ENCODE measurements at places on chromosomes 6 and 20.

- DNase-seq = no peak
Observed at GRCh38 chr20:10777710-10778109, 103.9 kb upstream of the JAG1 start.

- DNase-seq = no peak
Observed at GRCh38 chr6:1679031-1679687, 69.4 kb downstream of the FOXC1 start.

- no peak for DNase-seq
Observed at GRCh38 chr6:46555129-46555528, 63.9 kb upstream of the RCAN2 start.

DNA sequence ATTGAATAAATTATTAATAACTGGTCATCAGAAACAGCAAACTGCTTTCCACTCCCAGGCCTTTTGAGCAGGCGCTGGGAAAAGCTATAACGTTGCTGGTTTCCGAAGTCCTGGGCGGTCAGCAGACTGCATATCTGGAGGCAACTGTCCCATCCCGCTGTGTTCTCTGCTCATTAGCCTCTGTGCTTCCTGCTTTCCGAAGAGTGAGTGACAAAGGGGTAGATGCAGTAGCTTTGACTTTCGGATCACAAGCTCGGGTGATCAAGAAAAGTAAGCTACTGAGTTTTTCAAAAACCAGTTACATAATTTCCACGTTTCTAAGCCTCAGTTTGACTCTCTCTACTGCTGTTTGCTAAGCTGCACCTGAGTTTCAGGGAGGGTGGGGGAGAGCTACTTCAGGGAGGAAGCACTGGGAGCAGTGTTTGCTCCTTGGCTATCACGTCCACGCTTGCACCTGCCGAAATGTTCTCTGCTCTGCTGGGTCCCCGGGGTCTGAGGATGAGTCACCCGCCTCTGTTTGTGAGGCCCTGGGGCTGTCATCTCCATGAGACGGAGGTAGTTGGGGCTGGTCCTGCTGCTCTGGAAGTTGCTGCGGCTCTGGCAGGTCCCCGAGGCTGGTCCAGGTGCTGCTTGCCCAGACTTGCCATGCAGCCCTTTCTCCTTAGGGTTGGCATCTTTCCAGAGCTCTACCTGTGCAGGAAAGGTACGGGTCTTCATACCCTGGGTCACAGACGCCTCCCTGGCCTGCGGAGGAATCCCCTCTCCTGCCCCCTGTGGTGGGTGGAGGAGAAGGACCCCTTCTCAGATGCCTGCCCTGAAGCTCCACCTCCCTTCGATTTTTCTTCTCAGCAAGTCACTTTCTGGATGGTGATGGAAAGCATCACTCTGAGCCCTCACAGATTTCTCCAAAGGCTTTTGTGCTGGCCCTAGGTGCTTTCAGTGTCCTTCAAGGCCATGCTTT, 220.0 kb downstream of the QKI start:
- no peak for DNase-seq

DNA sequence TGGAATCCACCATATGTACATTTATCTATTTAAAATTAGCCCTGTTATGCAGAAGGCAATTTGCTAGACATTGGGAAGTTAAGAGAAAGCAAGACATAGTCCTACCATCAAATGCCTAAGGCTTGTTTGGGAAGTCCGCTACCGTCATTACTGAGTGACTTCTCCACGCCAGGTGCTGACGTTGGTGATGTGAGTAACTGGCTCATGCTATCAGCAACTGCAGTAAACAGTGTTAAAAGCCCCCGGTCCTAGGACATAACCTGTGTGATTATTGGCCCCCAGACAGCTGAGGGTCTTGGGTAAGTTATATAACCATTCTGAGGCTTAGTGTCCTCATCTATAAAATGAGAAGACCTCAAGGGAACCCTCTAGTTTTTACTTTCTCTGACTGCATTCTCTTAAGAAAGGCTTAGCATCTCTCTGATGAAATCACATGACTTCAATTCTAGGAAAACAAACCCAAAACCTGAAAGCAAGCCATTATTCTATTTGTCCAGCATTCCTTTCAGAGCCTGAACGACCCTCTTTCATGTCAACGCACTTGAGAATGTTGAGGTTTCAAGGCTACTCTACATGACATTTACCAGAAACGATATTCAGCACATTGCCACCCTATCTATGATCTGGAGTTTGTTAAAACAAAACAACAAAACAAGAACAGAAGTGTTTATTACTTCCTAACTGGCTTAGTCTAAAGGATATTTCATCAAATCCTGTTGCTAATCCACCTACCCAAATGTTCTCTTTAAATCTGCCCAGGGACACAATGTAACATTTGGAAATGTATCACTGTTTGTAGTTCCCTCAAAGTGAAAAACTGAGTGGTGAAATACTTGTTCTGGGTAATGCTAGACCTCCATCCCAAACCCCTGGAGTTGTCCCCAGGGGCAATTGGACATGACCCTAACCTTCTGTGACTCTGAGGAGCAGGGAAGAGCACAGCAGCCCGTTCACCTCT, 133.8 kb downstream of the BTBD3 start:
- no peak for DNase-seq

GRCh38 chr20:6942266-6942665, 174.8 kb downstream of the BMP2 start:
- DNase-seq = no peak

DNA sequence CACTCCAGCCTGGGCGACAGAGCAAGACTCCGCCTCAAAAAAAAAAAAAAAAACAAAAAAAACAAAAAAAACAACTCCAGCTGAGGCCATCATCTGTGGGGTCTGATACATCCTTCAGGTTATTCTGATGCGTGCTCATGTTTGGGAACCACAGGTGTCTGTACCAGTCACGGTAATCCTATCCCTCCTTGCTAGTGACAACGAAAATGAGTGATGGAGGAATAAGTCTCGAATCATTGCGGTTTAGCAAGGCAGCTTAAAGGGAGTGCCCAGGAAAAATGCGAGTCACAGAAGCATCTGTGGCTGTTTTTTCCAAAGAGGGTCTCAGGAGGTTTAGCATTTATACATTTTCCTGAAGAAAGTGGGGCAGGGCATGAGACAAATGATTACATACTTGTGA, 48.8 kb downstream of the MCUR1 start:
- DNase-seq = no peak

DNA sequence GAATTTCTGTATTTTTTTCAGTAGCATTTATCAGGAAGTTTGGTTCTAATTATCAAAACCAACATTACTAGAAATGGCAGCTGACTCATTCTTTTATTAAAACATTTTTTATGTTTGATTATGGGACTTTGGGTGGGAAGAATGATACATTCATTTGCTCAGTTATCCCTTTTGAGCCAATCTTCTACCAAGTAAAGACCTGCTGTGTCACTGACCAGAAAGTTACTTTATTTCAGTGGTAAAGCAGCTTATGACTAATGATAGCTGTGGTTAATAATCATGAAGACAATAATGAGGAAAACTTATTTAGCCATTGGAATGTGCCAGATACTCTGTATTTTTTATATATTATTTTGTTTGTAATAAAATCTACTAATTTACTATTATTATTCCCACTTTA, 142.3 kb downstream of the FARS2 start:
- no peak for DNase-seq

- DNase-seq = no peak
Observed at GRCh38 chr6:13872681-13873080, 52.1 kb upstream of the RNF182 start.

DNA sequence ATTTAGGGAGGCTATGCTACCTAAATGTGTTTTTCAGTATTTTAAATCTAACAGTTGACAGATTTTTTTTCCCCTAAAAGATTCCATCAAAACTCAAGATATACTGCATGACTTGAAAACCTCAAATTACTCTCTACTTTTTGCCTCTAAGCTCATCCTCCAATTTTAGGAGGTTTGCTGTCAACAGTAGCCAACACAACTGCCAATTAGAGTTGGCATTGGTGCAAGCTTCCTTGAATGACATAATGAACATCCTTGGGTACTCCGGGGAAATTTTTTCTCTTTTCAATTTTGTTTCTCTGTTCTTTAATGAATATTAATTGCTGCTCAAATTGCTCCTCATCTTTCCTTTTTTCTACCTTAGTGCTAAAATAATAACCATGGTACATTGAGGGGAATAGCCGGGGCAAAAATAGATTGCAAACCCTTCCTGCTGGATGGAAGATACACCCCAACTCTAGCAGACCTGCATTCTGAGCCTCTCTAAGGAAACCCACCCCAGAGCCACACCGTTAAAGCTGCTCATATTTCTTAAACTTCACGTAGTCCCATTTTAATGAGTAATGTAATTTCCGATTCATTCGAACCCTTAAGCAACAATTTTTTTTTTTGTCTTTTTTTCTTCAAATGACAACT, 34.3 kb downstream of the SLC22A23 start:
- DNase-seq = no peak

DNA sequence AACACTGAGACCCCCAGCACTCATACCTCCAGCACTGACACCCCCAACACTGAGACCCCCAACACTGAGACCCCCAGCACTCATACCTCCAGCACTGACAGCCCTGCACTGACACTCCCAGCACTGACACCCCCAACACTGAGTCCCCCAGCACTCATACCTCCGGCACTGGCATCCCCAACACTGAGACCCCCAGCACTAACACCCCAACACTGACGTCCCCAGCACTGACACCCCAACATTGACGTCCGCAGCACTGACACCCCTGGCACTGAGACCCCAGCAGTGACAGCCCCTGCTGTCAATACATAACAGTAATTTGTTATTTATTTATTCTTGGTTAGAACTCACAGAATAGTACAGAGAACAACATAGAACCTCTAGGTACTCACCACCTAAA, 58.0 kb downstream of the ERMARD start:
- no peak for DNase-seq

- no peak for DNase-seq
Observed at GRCh38 chr6:16674801-16675392, 86.4 kb downstream of the ATXN1 start.

GRCh38 chr6:116812051-116812650, 16.7 kb downstream of the GPRC6A start:
- no peak for DNase-seq

- peak; percentile 57 for DNase-seq
Observed at GRCh38 chr20:62808211-62808865, 3.7 kb downstream of the OGFR start.

DNA sequence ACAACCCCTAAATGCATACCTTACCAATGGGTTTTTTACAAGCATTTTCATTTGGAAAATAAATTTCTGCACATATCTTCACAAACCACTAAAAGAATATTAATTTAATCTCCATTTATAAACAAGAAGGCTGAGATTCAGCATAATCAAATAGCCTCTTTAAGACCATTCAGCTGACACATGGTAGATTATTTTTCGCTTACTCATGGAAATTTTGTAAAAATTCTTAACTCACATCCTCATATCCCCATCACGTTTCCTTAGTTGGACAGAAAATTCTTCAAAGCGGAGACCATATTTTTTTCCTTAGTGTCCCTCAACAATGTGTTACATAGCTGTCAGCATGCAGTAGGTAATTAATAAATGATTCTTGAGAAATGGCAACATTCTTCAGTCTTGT, 439.6 kb upstream of the PTCHD4 start:
- DNase-seq = no peak

DNA sequence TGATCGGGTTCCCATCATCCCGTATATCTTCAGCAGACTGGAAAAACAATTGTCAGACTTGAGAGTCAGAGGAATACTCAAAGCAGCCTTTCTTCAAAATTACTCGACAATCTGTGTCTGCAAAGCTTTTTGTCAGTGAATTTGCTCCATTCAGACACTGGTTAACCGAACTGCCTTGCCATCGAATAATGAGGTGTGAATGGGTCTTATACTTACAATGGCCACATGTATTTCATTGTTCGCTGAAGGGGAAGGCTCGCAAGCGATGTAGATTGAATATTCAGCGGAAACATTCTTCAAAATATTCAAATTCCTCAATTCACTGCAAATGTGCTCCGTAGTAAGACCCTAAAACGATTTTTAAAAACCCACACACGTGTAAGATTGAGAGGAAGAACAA, 32.9 kb downstream of the JAG1 start:
- no peak for DNase-seq

DNA sequence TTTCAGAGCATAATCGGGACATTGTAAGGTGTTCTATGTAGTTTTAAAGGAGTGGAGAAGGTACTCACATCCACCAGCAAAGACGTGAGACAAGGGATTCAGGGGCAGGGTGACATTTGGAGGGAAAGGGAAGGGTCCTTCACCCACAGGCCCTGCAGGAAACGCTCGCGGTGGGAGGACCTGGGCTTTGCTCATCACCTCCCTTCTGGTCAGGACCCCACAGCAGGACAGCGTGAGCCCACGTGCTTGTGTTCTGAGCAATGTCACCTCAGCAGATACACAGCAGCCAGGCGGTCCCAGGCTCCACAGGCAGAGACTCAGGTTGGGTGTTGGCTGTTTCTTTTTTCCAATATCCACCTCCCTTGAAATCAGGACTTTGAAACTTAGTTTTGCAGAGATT, 27.5 kb downstream of the DLL1 start:
- no peak for DNase-seq
